CD4-positive, alpha-beta T cell treated with Interleukin-2 at 100 ng/mL for 4 hours (primary cell): ENCODE measurements at places on chromosomes 4 and X.

DNA sequence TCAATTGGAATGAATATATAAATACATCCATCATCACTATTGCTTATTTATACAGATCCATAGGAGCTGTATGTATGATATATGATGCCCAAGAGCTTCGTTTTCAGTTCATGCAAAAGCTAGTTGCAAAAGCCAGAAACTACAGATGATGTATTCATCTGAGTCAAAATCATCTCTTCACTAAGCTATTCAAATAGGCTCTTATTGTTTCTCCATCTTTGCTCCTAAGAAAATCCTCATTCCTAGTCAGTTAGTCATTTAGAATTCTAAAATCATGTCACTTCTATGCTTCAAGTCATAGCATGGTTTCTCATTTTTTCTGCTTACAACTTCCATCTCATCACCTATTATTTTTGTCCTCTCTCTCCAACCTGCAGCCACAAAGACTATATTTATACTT, 300.1 kb upstream of the TRAM1L1 start:
- no peak for DNase-seq

DNA sequence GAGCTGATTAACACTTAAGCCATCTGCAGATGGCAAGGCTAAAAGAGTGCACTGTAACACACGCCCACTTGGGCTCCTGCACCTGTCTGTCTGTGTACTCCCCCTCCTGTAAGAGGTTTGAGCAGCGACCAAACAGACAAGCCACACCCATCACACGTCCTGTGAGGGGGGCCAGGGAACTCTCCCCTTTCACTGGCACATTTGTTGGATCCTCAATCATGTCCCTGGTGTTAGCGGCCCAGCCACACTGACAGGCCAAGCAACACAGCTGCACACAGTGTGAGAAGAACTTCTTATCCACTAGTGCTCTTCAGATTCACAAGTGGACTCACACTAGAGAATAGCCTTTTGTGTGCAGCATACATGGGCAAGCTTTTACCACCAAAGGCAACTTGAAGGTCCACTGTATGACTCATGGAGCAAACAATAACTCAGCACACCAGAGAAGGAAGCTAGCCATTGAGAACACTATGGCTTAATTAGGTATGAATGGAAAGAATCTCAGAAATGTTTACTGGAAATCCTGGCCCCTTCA, 29.1 kb upstream of the UTP14A start:
- DNase-seq = no peak

GRCh38 chrX:70293621-70294020, 3.7 kb downstream of the KIF4A start:
- no peak for DNase-seq

- DNase-seq = no peak
These were observed 5.4 kb downstream of the WDR1 start for GRCh38 chr4:10111067-10111801.

- DNase-seq = no peak
These were observed 223.5 kb upstream of the FAM241A start for GRCh38 chr4:111921714-111922113.

GRCh38 chr4:40737879-40738278, 11.9 kb upstream of the NSUN7 start:
- DNase-seq = no peak

DNA sequence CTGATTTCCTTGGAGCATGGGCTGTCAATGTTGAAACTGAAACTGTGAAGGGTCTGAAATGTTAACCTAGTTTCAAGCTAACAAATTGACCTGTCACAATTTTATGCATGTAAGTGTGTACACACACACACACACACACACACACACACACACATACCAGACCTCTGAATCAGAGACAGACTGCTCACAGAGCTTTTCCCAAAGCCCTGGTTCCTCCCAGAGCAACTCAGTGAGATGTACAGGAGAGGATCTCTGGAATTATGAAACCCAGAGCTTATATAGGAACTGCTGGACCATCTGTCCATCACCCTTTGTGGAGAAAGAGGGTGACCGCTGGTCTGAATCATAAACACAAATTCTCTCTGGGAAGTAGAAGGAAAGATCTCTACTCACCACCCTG, 228.1 kb upstream of the PRPS2 start:
- no peak for DNase-seq

GRCh38 chr4:43391069-43391468, 498.6 kb downstream of the GRXCR1 start:
- DNase-seq = no peak

- DNase-seq = no peak
These were observed 2320.6 kb upstream of the AGA start for GRCh38 chr4:179762840-179763239.

- DNase-seq = no peak
These were observed 147.4 kb upstream of the RPS6KA3 start for GRCh38 chrX:20414066-20414465.

DNA sequence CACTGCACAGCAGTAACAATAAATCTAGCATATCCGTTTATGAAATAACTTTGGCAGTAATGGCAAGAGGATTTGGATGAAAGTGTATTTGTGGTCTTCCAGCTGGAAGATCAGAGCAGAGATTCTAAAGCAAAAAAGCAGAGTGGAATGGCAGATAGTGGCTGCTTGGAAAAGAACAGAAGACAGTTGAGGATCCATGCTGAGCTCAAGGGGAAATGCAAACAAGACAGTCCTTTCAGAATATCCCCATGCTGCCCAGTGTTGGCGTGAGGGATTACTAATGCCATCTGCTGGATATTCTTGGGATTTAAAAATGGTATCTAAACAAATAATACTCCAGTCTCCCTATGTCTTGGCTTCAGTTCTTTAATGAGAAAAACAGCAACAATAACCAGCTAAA, 629.1 kb upstream of the ATOH1 start:
- DNase-seq = no peak

DNA sequence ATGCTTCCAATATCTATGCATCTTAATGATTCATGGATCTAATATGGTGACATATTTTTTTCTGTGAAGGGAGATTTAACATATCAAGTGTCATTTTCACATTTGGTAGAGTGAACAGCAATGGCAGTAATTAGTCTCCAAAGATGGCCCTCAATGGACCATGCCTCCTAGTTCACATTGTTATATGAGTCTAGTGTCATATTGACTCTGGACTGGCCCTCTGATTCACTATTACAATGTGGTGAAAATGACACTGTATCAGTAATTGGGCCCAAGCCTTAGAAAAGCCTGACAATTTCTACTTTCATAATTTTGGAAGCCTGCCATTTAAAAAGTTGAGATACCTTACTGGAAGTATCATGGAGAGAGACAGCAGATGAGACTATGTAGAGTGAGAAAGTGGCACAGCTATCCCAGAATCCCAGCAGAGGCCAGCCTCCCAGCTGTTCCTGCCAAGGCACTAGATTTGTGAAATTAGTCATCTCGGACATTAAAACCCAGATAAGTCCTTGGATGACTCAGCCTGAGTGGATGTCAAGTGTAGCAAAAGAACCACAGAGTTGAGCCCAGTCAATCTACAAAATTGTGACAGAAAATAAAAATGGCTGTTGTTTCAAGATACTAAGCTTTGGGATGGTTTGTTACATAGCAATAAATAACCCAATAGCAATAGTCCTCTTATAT, 68.4 kb downstream of the ARHGEF38 start:
- DNase-seq = no peak

DNA sequence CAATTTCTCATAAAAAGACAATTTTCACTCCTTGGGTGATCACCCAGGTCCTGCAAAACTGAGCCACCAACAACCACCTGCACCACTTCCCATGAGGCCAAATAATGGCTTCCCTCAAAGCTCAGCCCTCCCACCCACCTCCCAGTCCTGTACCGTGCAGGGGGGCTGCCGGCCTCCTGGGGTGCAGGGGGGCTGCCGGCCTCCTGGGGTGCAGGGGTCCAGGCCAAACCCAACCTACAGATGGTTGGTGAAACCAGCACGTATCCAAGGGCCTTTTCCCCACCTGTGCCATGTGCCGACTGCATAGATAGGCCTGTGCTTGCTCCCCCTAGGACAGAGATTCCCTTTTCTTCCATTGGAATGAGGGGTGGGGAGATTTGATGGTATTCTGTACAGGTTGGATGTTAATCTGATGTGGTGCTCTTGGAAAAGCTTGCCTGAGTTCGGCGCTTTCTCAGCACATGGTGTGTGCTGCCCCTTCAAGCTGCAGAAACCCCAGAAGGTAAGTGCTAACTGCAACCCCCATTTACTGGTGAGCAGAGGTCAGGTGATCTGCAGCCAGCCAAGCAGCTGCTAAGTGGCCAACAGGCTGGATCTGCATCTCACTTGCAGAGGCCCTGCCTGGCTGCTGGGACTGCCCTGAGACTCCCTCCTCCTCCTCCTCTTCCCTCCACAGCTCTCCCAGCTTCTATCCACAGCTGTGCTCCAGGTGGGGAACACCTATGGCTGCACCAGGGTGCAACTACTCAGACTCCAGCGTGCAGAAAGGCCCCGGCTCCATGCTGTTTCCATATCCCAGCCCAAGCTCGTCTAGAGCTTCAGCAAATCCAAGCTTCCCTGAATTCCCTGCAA, 38.8 kb downstream of the FRG1 start:
- DNase-seq = no peak

GRCh38 chrX:40164751-40165150, 67.0 kb upstream of the BCOR start:
- DNase-seq = no peak

DNA sequence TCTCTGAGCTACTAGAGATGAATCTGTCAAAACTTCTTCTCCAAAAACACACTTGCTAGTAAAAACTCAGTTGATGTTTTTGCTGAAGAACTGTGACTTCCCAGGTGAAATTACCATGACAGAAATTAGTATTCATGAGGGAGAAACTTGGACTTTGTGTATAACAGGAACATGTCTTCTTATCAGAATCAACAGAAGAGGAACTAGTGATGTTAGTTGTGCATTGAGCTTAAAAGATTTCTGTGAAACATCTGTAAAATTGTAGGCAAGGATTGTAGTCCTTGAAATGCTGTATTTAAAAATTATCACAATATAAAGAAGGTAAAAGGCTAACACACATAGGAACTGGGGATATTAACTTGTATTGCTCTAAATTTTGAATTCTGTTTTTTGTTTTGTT, 11.3 kb downstream of the FAM241A start:
- no peak for DNase-seq

DNA sequence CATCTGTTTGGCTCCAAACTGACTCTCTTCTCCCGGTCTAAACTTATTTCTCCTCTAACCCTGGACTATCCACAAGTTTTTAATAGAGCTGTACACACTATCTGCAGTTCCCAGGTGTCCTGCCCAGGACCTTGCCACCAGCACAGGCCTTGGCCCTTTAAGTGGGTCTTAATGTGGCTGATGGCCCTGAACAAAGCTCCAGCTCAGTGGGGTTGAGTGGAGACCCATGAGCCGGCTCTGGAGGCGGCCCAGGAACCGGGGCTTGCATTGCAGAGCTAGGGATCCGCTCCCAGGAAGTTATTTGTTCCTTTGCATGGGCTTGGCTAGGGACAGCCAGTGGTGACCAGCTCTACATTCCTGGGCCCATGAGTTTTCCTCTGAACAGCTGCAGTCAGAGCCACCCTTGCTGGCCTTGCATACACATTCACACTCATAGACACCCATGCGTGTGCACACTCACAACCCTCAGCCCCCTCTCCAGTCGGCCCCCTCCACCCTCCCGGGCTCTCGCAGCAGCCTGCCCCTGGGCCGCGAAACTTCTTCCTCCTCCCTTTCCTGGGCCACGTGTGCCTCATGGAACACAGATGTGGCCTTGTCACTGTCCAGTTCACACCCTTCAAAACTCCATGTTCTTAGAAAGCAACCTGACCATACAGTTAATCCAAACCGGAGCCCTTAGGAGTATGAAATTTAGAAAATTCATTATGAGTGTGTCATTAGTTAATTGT, 58.2 kb downstream of the GPR143 start:
- DNase-seq = no peak
